ENCODE measurements at places on chromosomes 16 and 17.

GRCh38 chr17:74730491-74731346 is 6.3 kb upstream of the RAB37 start:
- DNase-seq = no peak

GRCh38 chr16:25260416-25260815 is 2.8 kb upstream of the ZKSCAN2 start:
- DNase-seq = no peak

DNA sequence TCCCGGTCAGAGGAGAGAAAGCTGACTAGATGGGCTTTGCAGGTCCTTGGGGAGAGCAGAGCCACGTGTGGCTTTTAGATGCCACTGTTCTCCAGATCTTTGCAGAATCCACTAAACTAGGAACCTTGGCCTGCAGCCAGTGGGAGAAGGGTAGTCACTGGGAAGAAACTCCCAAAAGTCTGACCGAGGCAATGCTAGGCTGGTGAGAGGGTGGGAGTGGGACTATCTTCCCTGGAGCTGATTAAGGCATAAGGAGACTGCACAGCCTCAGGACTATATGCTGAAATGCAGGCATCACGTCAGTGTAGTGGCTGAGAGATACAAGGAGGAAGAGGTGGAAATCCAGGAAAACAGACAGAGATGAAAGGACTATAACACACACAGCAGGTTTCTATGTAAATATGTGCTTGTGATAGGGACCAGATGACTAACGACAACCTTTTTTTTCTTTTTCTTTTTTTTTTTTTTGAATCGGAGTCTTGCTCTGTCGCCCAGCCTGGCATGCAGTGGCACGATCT is 2.2 kb upstream of the GSDMA start:
- DNase-seq = no peak

DNA sequence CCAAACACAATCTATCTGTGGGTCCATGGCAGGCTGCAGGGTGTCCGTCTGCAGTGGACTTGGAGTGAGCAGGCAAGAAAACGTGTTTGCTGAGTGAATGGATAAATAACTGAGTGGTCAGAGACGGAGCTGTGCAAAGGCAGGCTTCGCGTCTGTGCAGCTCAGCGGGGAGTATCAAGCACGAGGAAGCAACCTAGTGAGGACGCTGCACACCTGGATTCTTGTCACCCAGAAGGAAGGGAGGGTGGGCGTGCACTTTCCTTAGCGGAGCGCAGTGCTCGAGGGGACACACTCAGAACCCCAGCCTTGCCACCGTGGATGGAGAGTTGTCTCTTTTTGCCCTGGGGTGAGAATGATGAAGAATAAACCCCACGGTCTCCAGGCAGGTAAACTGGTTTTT is 1.5 kb upstream of the RCVRN start:
- no peak for DNase-seq

GRCh38 chr17:49443862-49444261 is 29.2 kb upstream of the PHB1 start:
- no peak for DNase-seq

DNA sequence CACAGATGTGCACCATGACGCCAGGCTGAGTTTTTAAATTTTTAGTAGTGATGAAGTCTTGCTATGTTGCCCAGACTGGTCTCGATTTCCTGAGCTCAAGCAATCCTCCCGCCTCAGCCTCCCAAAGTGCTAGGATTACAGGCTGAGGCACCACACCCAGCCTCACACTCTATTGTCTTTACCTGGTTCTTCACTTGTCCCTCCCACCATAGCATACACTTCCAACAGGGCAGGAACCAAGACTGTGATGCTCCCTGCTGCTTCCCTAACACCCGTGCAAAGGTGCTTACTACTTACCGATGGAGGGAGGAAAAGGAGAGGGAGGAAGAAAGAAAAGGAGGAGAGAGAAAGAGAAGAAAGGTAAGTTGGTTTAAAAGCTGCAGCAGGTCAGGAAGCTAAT is 41.4 kb upstream of the MEIOC start:
- DNase-seq = no peak

DNA sequence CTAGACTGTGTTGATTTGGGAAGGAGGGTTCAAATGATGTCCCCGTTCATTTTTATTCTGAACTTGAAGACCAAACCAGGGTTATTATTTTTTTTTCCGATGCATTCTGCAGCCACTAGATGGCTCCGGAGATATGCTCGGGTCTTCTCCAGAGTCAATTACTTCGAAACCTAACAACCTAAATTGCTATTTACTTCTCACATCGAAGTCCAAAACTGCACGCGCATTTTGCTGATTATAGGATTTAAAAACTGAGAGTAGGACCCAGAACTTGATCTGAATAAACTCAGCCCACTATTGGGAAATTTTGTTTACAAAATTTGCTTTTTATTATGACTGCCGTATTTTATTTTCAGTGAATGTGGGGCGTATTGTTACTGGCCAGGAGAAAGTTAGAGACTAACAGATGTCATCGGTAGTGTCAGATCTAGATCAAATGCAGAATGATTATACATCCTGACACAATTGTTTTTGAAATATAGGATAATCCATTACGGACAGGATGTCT is 263.8 kb downstream of the HS3ST3A1 start:
- no peak for DNase-seq

DNA sequence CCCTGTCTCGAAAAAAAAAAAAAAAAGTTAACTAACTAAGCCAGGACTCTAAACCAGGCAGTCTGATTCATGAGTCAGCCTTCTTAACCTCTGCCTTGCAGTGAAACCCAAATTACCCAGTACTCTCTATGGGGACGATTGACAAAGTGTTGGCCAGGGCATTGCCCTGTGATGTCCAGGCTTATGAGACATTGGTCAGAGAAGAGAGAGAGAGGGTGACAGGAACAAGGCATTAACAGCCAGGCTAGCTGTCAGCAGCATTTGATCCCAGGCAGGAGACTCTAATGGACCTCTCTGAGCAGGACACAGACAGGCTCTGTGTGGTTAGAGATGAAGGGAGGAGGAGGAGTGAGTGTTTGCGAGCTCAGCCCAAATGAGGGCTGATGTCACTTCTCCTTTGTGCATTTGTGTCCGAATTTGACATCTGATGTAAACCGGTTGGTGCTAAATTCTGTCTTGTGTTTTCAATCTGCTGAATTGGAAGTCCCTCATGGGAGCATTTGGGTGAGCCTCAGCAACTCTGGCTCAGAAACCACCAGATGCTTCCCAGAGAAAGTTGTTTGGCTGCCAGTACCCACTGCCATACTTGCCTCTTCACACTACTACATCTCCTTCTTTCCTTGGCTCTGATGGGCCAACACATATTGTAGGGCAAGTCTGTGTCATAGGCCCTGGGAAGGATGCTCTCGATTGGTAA is 4.3 kb upstream of the MYL4 start:
- DNase-seq = peak; percentile 13

- DNase-seq = no peak
Observed at GRCh38 chr17:52235516-52235915, 77.0 kb upstream of the CA10 start.

- DNase-seq = no peak
Observed at GRCh38 chr16:79297805-79298204, 302.7 kb downstream of the MAF start.

DNA sequence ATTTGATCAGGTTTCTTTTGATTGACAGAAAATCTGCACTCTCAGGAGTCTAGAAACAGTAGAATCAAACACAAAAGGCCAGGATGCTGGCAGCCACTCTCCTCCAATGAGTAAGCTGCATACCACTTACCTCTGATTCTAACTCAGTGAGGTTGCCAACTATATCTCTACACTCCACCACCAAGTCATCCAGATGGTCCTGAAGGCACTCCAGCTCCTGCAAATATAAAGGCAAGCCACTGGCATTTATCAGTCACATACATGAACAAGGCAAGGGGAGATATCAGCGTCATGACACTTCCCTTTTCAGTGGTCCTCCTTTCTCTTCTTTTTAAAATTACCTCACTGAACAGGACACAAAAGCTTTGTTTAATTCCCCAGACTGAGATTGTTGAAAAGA is 53.1 kb upstream of the CLEC18B start:
- no peak for DNase-seq

- no peak for DNase-seq
Observed at GRCh38 chr17:75779987-75780889, 4.4 kb upstream of the UNK start.

DNA sequence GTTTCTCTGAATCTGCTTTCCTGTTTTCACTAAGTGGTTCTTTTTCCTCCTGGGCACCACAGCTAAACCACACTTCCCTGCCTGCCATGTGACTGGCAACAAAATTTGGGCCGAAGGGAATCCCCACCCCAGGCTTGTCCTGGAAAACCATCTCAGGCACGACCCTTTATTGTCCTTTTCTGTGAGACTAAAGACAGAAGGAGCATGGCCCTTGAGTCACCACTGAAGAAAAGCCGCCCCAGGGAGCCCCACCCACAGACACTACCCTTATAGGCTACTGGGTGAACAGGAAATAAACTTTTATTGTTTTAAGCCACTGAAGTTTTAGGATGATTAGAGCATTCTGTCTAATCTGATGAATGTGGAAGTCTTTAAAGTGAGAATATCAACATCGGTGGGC is 88.6 kb upstream of the BRD7 start:
- DNase-seq = no peak

DNA sequence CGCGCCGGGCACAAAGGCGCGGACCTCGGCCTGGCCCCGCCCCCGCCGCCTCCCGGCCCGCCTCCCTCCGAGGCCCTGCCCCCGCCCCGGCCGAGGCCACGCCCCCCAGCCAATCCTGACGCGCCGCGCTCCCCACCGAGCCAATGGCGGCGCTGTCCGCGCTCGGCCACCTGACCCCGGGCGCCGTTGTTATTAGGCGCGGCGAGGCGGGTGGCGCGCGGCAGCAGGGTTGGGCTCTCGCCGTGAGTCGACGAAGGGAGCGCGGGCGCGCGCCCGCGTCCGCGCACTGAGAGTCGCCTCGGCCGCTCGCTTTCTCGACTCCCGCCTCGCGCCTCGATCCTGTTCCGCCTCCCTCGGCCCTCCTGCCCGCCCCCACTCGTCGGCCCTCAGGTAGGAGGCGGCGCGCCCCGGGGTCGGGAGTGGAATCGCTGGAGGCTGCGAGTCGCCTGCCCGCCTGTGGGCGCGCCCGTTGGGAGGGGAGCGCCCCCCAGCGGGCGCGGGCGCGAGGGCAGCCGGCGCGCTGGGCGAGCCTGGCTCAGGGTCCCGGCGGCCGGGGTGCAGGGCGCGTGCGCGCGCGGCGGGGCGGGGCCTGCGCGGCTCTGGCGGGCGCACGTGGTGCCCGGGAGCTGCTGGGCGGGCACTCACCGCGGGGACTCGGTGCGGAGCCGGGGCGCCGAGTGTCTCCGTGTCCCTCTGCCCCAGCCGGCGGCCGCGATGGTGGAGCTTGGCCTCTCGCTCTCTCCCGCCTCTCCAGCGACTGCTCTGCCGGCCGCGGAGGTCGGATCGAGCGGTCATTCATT is 405 bp upstream of the CBLN1 start:
- DNase-seq = peak; percentile 55

Measured in GOT3 (cell line).